Caudate nucleus (tissue), 63 donors: ENCODE measurements at places on chromosomes 2 and 18.

GRCh38 chr2:59395119-59395518 is 1154.0 kb upstream of the FANCL start:
- DNase-seq: no peak

GRCh38 chr2:49002750-49003149 is 151.6 kb downstream of the FSHR start:
- DNase-seq: no peak

GRCh38 chr18:75087119-75088020 is 121.6 kb downstream of the PTGR3 start:
- no peak for DNase-seq

DNA sequence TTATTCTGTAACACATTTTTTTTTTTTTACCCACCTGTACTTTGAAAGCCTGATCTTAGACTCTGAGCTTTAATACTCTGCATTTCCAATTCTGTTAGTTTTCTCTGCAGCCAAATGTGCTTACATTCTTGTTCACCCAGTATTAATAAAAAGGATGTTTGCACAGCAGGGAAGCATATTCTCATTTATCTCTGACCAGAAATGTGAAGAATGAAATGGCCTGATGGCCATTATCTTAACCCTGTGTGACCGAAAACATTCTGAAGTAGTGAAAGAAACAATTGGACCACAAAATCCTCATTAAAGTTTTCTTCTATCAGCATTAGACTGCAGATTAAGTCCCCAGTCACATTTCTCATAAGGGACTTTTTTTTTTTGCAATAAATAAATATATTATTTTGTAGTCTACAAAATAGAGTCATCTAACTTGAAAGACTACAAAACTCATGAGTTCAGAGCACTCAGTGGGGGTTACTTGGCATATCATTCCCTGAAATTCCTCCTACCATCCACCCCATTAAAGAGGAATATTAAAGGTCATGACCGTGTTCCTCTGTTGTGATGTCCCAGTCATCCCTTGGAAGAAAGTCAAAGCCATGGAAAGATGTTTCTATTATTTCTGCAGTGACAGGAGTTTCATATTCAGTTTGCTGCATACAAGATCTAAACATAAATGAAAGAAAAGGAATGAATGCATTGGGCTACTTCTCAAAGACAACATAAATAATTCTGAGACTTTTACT is 364.4 kb downstream of the RND3 start:
- DNase-seq: no peak

- DNase-seq: no peak
Observed at GRCh38 chr2:55361465-55362189, 58.0 kb downstream of the CCDC88A start.

GRCh38 chr18:35590935-35591334 is 9.4 kb downstream of the GALNT1 start:
- DNase-seq: no peak

- no peak for DNase-seq
Observed at GRCh38 chr2:71721362-71721665, 268.0 kb downstream of the DYSF start.

DNA sequence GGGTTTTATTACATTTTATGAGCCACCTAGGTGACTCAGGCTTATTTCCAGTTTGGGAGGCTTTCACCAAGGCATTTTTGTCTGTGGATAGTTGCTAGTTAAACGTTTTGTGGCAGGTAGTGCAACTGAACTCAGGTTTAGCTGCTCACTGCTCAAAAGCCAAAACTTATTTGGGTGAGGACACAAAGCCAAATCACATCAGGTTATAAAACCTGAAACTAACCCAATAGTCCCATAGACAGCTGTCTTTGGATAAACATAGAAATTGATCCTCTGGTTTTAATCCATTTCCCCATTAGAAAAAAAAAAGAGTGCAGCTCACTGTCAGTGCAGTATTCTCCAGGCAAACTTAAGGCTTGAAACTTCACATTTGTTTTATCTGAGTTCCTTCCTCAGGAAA is 362.6 kb upstream of the TFPI start:
- DNase-seq: no peak

- no peak for DNase-seq
Observed at GRCh38 chr2:172673056-172673683, 62.5 kb upstream of the RAPGEF4 start.

DNA sequence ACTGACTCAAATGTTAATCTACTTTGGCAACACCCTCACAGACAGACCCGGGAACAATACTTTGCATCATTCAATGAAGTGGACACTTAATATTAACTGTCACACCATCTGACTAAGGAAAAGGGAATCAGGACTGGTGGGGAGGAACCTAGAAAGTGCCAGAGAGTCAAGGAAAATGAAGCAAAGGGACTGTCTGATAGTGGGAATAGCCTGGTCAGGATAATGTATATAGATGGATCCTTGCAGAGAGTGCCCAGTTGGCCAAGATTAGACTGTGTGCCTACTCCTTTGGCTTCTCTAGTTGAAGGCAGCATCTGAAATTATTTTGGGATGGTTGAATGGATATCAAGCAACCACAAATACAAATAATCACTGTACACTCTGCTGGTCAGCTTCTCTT is 45.2 kb downstream of the ARL6IP6 start:
- DNase-seq: no peak

GRCh38 chr2:189641590-189641989 is 19.7 kb upstream of the ASNSD1 start:
- DNase-seq: no peak

GRCh38 chr18:8424917-8425725 is 184.1 kb upstream of the RAB12 start:
- no peak for DNase-seq

DNA sequence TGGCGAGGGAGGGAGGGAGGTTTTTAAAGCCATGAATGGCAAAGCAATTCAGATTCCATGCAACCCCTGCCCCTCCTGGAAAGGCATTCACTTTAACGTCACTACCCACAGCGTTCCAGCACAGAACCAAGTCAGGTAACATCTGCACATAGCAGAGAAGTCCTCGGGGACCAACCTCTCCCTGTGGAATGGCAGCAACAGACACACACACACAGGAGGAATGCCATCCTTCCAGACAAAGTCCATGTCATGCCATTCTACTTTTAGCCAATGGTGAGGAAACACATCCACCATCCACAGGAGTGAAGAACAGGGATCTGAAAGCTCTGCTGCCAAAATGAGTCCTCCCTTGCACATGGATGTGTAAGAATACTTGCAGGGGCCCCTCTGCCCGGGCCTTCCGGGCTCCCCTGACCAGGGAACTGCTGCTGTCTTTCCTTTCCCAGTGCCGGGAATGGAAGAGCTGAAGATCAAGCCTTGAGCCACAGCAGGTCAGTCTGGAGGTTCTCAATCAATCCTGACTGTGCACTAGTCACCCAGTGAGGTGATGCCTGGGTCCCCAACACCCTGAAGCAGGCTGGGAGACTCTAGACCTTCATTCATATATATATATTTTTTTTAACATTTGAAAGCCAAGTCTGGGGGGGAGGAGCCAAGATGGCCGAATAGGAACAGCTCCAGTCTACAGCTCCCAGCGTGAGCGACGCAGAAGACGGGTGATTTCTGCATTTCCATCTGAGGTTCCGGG is 63.7 kb downstream of the UXS1 start:
- no peak for DNase-seq

GRCh38 chr2:160380611-160381010 is 113.0 kb downstream of the RBMS1 start:
- no peak for DNase-seq

- DNase-seq: no peak
Observed at GRCh38 chr2:127563458-127564428, 28.3 kb downstream of the MYO7B start.

- no peak for DNase-seq
Observed at GRCh38 chr2:109239720-109240119, 110.7 kb downstream of the SH3RF3 start.

GRCh38 chr2:105114551-105114950 is 76.7 kb downstream of the MRPS9 start:
- DNase-seq: no peak

DNA sequence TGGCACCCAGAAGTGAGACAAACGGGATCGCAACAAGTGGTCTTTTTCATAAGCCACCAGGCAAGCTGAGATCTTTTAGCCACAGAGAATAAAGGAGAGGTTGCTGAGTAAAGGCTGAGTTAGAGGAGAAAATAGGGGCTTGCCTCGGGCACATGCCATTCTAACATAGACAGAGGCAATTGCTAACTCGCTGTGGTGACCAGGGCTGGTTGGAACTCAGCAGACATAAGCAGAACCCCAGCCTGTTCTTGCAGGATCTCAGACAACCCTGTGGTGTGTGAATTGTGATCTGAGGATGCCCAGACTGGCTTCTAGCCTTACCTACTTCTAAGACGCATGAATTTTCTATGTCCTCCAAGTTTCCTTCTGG is 300.2 kb downstream of the CDCA7 start:
- no peak for DNase-seq

DNA sequence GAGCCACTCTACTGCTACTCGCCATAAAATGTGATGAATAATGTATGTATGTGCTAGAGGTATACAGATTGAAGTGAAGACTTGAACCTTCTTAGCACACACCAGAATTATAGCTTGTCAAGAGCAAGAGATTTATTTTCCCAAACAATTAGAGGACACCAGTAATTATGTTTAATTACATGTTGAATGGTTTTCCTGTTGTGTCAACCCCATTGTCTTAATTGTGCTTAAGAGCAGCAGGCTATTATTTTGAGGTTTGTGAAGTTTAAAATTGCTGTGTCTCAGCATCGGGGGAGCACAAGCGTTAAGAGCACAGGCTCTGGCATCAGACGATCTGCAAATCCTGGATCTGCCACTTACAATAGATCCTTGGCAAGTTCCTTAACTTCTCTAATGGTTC is 29.0 kb downstream of the KIF5C start:
- DNase-seq: no peak

DNA sequence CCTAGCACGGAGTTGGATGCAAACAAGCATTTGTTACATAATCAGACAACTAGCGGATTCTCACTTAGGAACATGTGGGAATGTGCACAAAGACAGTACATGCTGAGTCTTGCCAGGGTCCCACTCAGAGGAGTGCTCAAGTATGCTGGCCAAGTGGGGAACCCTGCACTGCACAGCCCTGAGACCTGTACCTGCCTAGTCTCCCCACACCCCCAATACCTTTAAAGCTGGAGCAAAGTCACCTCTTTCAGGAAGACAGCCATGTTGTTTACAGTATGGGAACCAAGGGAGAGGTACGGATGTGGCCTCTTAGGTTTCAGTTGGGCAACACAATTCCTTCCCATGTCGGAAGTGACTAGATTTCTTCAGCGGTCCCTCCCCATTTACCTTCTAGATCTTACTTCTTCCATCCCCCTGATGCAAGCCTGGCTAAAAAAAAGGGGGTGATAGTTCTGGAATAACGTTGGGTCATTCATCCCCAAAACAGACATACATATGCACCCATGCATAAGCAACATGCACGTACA is 10.7 kb downstream of the CXCR1 start:
- no peak for DNase-seq

GRCh38 chr2:2787301-2787907 is 456.3 kb upstream of the MYT1L start:
- no peak for DNase-seq

DNA sequence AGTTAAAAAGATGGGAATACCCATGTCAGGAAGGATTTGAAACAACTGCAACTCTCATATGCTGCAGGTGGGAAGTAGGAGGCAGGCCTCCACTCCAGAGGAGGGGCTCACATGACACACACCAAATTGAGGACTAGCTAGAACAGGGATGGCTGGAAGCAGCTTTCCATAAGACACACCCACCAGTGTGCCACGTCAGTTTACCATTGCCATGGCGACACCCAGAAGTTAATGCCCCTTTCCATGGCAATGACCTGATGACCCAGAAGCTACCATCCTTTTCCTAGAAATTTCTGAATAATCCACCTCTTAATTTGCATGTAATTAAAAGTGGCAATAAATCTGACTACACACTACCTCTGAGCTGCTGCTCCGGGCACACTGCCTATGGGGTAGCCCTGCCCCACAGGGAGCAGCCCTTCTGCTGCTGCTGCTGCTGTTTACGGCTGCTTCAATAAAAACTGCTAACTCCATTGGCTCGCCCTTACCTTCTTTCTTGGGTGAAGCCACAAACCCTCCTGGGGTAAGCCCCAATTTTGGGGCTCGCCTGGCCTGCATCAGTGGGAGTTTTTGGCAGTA is 89.4 kb downstream of the RRM2 start:
- no peak for DNase-seq

- no peak for DNase-seq
Observed at GRCh38 chr2:147500229-147500628, 344.6 kb upstream of the ACVR2A start.

DNA sequence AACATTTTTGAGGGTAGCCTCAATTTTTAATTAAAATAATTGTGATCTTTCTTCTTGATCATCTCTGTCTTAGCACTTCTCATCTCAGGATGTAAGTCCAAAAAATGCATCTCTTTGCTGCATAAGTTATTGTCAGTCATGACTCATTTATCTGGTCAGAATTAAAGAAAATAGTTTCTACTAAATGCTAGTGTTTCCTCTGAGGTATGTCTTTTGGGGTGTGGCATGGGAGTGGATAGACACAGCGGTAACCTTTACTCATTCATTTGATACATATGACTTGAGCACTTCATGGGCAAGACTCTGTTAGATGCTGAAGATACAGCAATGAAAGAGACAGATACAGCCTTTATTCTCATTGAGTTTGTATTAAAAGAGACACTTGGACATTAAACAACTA is 284.7 kb downstream of the IRS1 start:
- DNase-seq: no peak

DNA sequence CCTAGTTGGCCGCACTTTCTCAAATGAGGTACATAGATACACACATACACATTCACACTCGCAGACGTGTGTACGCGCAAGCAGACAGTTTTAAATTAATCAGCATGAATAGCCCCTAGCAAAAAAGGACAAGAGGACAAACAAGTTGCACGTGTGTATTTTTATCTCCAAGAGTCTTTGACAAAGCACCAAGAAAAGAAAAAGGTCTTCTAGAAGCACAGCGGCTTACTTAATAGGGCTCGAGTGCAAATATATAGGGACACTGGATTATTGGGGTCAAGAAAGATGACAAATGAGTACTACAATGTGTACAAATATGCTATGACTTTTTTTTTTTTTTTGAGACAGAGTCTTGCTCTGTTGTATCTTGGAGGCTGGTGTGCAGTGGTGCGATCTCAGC is 1.7 kb upstream of the BCL2 start:
- no peak for DNase-seq

- no peak for DNase-seq
Observed at GRCh38 chr2:122328816-122329215, 573.4 kb downstream of the TSN start.

- no peak for DNase-seq
Observed at GRCh38 chr18:32698153-32698552, 74.7 kb downstream of the KLHL14 start.

DNA sequence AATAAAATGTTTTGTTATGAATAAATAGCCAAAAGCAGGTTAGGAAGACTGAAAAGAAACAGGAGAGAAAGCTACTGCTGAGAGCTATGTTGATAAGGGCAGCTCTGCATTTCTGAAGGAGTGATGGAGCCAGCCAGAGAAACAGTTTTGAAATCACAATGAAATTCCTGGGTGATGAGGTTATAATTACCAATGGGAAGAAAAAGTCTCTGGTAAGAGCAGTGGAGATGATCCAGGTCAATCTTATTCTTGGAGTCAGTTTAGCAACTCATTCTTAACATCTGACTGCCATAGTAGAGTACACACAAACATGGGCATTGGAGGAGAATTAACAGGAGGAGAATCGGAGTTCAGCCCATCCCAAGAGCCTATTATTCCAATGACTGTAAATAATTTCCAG is 2.4 kb downstream of the ALKAL2 start:
- DNase-seq: no peak
